HepG2 (cell line): ENCODE measurements at places on chromosomes 5 and 9.

DNA sequence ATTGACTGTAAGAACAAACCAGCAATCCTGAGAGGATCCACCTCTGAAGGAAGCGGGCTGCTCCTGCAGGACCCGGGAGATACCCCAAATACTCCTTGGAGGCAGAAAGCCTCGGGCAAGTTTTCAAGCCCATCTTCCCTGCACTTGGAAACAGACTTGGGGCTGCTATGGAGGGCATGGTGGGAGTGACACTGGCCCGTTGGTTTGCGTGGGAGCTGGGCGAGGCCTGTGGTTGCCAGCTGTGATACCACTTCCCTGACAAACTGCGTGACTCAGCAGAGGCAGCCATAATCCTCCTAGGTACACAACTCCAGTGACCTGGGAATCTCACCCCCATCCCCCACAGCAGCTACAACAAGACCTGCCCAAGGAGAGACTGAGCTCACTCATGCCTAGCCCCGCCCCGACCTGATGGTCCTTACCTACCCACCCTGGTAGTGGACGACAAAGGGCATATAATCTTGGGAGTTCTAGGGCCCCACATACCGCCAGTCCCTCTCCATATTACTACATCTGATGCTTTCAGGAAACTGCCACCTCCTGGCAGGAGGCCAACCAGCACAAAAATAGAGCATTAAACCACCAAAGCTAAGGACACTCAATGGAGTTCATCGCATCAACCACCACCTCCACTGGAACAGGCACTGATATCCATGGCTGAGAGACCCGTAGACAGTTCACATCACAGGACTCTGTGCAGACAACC, 38.1 kb upstream of the VLDLR start:
- DNase-seq = no peak

DNA sequence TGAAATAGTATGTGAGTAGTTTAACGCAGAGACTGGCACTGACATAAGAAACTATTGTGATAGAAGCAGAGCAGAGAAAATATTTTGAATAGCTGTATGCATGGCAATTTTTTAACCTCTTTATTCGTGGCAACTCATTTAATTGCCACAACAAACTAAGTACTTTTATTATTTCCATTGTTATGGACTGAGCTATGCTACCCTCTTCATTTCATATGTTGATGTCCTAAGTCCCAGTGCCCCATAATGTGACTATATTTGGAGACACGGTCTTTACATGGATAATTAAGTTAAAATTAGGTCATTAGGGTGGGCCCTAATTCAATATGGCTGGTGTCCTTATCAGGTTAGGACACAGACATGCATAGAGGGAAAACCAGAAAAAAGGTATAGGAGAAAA, 86.1 kb upstream of the PRSS3 start:
- DNase-seq = no peak

DNA sequence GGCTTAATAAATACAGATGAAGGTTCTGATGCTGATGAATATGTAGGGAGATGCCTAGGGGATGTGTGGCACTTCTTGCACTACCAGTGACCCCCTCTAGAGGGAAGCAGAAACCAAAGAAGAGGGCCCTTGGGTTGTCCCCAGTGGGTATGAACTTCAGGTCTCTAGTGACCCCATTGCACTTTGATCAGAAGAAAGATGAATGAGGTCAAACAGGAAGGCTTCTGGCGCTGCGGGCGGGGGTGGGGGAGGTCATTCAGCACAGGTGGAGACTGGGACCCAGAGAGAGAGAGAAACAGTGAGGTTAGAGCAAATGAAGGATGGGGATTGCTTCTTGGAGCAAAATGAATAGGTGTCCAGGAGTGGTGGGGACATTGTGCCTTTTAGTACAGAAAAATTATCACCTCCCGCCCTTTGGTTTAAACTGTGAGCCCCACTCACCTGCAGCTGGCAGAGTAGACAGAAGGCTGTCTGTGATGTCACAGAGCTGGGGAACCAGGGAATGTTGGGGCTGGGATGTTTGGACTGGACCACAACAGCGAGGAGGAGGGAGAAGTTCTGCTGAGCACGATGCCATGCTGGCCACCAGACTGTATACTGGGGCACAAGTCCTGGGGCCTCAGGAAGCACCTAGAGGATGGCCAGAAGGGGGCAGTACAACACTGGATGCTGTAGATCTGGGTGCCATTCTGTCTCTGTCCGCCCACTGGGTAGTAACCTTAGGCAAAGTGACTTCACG, at the start of gene TEX48:
TSS of gene TEX48 (minus strand) at position 599 of the 739 bp plus-strand sequence. CDS start 10,469 bp downstream, outside the sequence.
- peak; percentile 80 for DNase-seq

GRCh38 chr5:171080186-171080938, 218.5 kb downstream of the RANBP17 start:
- no peak for DNase-seq

- peak; percentile 0 for DNase-seq
These were observed 263.1 kb upstream of the RGMB start for GRCh38 chr5:98510143-98510985.

GRCh38 chr5:8457187-8458037, 588.5 kb downstream of the MTRR start:
- peak; percentile 84 for DNase-seq

DNA sequence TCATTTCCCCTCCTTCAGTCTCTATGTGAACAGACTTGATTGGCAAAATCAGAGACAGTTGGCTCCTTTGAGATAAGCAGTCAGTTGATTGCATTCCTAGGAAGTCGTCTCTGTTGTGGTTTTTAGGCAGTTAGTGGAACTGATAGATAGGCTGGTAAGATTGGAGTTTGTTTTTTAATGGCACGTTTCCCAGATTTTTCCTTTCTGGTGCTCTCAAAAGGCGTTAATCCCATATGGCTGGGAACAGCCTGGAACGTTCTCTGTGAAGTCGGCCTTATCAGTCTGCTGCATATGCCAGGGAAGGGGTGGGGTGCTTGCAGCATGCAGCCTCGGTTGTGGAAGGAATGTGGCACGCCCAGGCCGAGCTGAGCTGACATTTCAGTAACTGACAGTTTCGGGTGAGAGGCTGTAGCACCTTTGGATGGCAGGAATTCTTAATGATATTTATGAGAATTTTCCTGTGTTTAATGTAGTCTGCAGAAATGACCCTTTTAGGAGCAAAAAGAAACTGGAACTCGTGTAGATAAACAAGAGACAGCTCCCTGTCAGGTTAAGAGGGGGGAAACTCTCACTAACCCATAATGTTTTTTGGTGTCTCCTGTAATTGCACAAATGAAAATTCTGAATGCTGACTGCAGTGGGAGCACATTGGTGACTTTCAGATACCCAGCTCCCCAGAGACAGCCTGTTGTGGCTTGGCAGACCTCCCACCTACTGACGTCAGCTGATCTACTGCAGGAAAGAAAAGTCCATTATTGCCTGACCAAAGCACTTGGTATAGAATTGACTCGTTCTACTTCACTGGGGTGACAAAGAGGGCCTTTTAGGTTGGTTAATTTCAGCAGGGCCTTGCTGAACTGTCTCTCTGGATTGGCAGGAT, 6.3 kb downstream of the SPTAN1 start:
- peak; percentile 53 for DNase-seq

DNA sequence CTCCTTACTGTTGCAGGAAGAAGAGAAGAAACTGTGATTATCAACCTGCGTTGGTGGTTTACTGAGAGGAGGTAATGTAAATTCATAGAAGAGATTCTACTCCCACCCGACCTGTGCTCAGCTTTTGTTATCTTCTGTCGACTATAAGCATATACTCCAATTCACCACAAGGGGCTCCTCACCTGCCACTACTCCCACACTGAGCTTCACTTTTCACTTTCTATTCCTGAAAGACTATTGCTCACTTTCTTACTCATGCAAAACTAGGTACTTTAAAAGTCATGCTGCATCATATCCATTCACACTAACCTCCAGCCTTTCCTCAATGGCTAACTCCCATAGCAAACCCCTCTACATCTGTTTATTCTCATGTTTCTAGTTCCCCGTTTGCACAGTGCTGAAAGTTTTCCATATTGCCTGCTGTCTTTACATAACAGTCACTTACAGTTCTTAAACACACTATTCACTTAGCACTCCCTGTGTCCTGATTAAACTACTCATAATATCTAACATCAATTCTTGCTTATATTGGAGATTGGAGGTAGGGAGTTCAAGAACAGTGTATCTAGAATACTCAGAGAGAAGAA, 1062.6 kb downstream of the NR2F1-AS1 start:
- peak; percentile 12 for DNase-seq

DNA sequence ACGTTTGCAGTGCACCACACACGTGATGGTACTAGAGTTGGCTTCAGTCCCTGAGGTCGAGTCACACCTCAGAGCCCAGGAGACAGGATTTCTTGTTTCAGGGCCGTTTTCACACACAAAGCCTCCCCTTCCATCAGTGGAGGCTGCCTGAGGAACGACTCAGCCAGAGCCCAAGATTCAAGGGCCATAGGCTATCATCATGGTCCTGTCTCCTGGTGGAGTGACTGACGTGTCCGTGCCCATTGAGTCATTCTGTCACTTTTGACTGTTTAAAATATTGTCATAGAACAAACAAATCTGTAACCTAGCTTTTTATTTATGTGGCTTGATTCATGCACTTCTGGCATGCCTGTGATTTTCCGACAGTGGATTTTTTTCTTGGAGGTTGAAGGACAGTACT, 28.3 kb downstream of the CAMK2A start:
- DNase-seq = peak; percentile 47
